T-helper 1 cell (primary cell): ENCODE measurements at places on chromosomes 6 and 20.

GRCh38 chr6:44951253-44951747, 376.8 kb upstream of the RUNX2 start:
- no peak for DNase-seq

DNA sequence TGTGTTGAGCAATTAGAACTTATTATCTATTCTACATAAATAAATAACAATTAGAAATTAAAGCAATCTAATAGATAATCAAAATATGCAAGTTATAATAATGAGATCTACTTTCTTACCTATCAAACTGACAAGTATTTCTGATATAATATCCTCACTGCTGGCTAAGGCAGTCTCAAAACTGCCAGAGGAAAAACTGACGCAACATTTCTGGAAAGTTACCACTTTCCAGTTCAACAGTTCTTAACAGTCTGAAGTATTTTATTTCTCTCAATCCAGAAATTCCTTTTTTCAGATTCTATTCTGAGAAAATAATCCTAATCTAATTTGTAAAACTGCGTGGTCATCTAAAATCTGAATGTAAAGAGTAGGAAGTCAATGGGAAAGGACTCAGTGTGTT, 121.0 kb downstream of the TRDN start:
- no peak for DNase-seq

- no peak for DNase-seq
Measured at GRCh38 chr20:3483784-3484183, 13.0 kb downstream of the ATRN start.

DNA sequence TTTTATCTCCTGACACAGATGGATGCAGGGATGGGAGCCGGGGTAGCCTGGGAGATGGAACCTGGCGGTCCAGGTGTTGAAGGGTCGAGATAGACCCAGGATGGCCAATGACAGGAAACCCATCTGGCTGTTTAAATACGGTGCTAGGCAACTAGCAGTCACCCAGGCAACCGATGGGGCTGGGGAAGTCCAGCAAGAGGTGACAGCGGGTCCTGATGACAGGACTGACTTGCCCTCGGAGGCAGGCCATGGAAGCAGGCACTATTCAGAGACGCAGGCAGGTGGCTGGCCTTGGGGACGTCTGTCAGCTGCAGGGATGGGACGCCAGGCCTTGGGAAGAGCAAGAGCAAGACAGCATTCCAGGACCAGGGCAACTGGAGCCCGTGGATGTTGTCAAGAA, 135.4 kb upstream of the RALGAPA2 start:
- no peak for DNase-seq

DNA sequence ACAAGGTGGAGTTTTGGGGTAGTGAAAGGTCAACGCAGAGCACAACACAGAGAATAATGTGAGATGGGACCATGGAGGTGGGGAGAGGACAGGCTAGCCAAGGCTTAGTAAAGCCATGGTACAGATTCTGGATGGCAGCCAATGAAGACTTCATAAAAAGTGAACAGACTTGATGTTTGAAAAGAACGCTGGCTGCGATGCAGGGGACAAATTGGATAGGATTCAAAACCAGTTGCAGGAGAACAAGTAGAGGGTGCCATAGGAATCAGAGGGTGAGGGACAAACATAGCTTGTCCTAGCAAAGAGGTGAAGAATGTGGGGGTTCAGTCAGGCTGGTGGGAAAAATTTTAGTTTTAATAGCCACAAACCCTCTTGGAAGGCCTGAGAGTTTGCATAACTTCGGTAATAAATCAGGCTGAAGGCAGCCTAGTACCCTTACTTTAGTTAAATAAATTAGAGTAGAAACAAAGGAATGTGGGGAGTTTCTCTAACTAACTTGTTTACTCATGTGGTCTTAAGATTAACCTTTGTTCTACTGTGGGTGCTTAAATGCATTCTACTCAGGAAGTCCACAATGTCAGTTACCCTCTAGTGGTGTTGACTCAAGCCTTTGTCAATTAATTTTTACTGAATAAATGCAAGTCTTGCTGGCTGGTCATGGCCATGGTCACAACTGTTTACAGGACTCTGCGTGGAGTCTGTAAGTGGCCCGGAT, 216.4 kb downstream of the C6orf118 start:
- DNase-seq = no peak

- no peak for DNase-seq
Measured at GRCh38 chr6:144296973-144297372, 11.8 kb downstream of the UTRN start.

DNA sequence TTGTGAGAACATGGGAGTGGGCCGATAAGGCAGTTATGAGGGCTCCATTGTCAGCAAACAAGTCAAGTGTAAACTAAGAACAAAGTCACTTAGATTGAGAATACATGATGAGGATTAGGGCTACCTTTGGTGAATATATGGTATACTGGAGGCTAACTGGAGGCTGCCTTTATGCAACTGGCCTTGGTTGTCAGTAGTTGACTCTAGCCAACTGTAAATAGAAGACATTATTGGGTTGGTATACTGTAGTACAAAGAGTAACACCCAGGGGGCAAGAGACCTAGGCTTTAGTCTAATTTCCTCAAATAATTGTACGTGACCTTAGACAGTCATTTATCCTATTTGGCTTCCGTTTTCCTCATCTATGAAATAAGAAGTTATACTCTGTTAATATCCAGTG, 235.2 kb downstream of the ARID1B start:
- DNase-seq = no peak

- no peak for DNase-seq
Measured at GRCh38 chr20:44050925-44051660, 135.9 kb downstream of the JPH2 start.

DNA sequence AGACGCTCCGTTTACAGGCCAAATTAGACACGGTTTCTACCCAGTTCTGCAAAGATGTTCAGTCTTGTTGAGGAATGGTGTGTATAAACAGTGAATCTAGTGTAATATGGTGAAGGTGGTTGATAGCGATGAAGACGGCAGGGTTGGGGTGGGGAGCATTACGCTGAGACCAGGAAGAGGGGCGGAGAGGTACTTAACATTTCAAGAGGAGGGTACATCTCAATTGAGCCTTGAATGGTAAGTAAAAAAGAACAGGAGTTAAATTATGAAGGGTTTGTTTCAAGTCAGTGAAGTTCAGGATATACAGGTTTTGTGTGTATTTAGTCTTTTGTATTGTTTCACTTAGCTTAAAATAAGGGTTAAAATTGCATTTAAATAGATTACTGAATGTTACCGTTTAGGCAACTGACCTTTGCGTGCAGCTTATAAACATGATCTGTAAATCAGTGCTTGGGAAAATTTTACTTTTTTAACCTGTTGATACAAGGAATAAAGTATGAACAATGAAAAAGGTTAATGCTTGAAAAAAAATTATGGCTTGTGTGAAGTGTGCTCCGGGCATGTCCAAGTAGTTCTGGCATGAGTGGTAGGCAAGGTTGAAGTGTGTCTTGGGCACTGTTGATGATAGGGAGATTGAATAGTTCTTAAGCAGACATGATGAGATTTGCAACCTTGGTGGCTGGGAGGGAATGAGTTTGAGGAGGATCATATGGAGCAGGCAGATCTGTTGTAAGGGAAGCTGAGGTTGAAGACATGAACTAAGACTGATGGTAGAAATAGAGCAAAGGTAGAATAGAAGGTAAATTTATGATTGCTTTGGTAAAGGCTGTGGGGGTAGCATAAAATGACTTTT, 842 bp downstream of the POLR1C start:
- DNase-seq = no peak

- no peak for DNase-seq
Measured at GRCh38 chr20:37931153-37931922, 28.4 kb downstream of the VSTM2L start.

- DNase-seq = no peak
Measured at GRCh38 chr6:4059115-4059777, 19.7 kb downstream of the FAM217A start.

DNA sequence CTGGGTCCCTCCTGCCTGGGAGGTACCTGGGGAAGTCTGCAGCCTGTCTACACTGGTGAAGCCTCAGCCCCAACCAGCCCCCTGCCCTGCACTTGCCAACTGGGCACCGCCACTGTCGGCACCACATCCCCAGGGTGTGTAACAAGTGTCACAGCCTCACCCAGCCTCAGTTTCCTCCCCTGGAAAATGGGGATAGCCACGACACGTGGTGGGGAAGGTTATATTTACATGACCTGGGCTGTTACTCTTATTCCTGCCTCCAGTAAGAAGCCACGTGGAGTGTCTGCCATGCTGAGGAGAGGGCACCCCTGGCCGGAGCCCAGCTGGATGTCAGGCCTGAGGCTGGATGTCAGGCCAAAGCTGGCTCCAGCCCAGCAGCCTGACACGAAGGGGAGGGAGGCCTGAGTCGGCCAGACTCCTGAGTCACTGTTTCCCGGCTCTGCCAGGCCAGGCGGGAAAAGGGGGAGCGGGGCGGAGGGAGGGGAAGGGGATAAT, 44.9 kb downstream of the SNAI1 start:
- no peak for DNase-seq

GRCh38 chr20:51064137-51064536, 41.2 kb upstream of the KCNG1 start:
- no peak for DNase-seq
